ENCODE measurements at places on chromosomes 3 and 15. TPM values are rescaled to one million over a fixed set of nuclear protein-coding genes. Genes with fewer than 3 reads are reported as not detected.

Gene ABTB1
- 44.4 TPM for total RNA-seq

Gene MORC1
- not detected for total RNA-seq

Gene ADAM10
- total RNA-seq = 81.0 TPM

Gene GRM2
- 0.14 TPM for total RNA-seq

Gene USP4
- 51.0 TPM for total RNA-seq

Gene ARHGAP31
- total RNA-seq = 11.4 TPM

Gene HDC
- total RNA-seq = 0.25 TPM

Gene WDR49
- 1.3 TPM for total RNA-seq

Gene FNDC3B
- total RNA-seq = 103 TPM

Gene UBE3A
- total RNA-seq = 36.7 TPM

Gene HERC2
- 57.4 TPM for total RNA-seq

Gene GOLGA8F
- not detected for total RNA-seq

Gene FEZF2
- not detected for total RNA-seq

Gene ECE2
- total RNA-seq = 7.1 TPM

Gene C3orf22
- not detected for total RNA-seq

Gene SLC15A2
- 2.4 TPM for total RNA-seq

Gene CD200
- 3.2 TPM for total RNA-seq

Gene TTC21A
- total RNA-seq = 5.2 TPM

Gene GPR62
- 0.32 TPM for total RNA-seq

Gene GOLGA8M
- 3.0 TPM for total RNA-seq

Gene CELSR3
- 0.91 TPM for total RNA-seq

Gene ISG20
- total RNA-seq = 4.5 TPM

Gene GOLGA6L26
- not detected for total RNA-seq

Gene EPHA6
- not detected for total RNA-seq

Gene GP5
- total RNA-seq = not detected

Gene EOMES
- total RNA-seq = 0.55 TPM

Gene ZBED2
- not detected for total RNA-seq

Gene MYO5C
- 6.6 TPM for total RNA-seq

Gene LDHAL6B
- not detected for total RNA-seq

Gene STRC
- 0.80 TPM for total RNA-seq

Gene PEX5L
- 0.53 TPM for total RNA-seq

Gene RETNLB
- not detected for total RNA-seq

Gene SAMMSON
- not detected for total RNA-seq

Gene HCN4
- 0.04 TPM for total RNA-seq

Gene LRRK1
- total RNA-seq = 10.6 TPM

Gene PP2D1
- not detected for total RNA-seq

Gene USP13
- total RNA-seq = 49.7 TPM

Gene SERINC4
- total RNA-seq = not detected

Gene MINAR1
- total RNA-seq = 0.89 TPM

Gene IL17RE
- total RNA-seq = 2.4 TPM

Gene TICRR
- 0.14 TPM for total RNA-seq

Gene DUOX1
- total RNA-seq = 24.7 TPM

Gene ASTE1
- total RNA-seq = 4.5 TPM

Gene ADIPOQ
- total RNA-seq = 0.18 TPM

Gene STIMATE
- 19.0 TPM for total RNA-seq

Gene KLF15
- 12.8 TPM for total RNA-seq

Gene MAGI1
- total RNA-seq = 9.5 TPM

Gene XCR1
- not detected for total RNA-seq

Gene IL17RD
- 7.1 TPM for total RNA-seq

Gene SHC4
- 0.42 TPM for total RNA-seq

Gene FAM107A
- total RNA-seq = 9.2 TPM

Gene RLBP1
- not detected for total RNA-seq

Gene ADGRG7
- total RNA-seq = not detected

Gene ALS2CL
- total RNA-seq = 2.6 TPM

All from adrenal gland (tissue), 19 donors.